MM.1S (cell line): ENCODE measurements at places on chromosomes 13 and 19.

GRCh38 chr13:71634602-71635443 is 232.2 kb downstream of the DACH1 start:
- H3K27ac ChIP-seq, result no peak overlapping the region

DNA sequence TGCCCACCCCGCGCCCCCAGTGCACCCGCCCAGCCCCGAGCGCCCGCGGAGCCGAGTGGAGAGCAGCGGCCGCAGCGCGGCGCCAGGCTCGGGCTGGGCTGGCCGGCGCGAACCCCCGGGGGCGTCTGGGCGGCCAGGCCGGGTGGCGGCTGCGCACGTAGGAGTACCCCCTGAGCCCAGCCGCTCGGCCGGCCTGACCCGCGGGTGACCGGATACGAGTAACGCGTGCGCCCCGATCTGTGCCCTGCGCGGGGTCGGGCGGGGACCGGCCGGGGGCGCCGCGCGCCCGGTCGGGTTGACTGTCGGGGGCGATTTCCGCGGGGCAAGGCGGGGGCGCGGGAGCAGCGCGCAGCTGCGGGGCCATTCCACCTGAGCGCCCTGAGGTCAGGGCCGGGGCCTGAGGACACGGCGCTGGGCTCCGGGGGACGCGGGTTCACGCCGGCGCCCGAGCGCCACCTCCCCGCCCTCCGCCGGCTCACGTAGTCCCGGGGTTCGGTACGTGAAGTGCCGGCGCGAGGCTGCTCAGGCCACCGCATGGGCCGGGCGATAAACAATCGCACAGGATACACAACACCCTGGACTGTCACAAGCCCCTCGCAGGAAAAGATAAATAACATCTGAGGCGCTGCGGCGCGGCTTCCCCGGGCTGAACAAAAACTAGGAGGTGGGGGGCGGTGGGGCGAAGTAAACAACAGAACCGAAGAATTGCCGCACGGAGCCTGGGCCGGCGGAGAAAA is 37.6 kb upstream of the FLT1 start:
- no peaks in the 10 kb centered on the region for H3K27me3 ChIP-seq
- H3K27ac ChIP-seq, result no peak overlapping the region
- no peaks in the 10 kb centered on the region for H3K4me1 ChIP-seq
- H3K36me3 ChIP-seq, result no peaks in the 10 kb centered on the region
- no peak for DNase-seq
- no peak overlapping the region for H3K4me3 ChIP-seq

- H3K27me3 ChIP-seq, result no peaks in the 10 kb centered on the region
- DNase-seq, result no peak
- no peak overlapping the region for H3K4me3 ChIP-seq
These were observed 26.1 kb downstream of the GAS6 start for GRCh38 chr13:113837560-113838355.

GRCh38 chr19:27759896-27760295 is 1453.1 kb downstream of the UQCRFS1 start:
- no peaks in the 10 kb centered on the region for H3K27me3 ChIP-seq
- DNase-seq, result no peak
- H3K27ac ChIP-seq, result no peak overlapping the region
- H3K4me1 ChIP-seq, result peaks cover 18% of the 10 kb centered on the region; the same call in 1 of the 2 replicates
- no peaks in the 10 kb centered on the region for H3K36me3 ChIP-seq

DNA sequence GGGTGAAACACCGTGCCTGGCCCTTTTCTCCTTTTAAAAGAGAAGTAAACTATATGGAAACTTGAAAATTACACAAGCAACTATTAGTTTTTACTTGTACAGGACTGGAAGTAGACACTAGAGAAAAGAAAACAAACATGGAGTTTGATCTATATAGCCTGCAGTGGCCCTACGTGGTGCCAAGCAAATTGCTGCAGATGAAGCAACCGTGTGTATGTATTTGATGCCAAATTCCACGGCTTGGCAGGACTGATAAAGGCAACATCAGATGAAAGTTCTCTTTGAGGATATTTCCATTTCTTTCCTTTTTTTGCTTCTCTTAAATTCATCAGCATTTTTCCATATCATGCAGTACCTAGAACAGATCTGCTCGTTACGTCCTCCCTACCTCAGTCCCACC is 49.8 kb downstream of the ATP8A2 start:
- H3K36me3 ChIP-seq, result no peaks in the 10 kb centered on the region
- no peak overlapping the region for H3K4me3 ChIP-seq
- no peak for DNase-seq
- H3K27me3 ChIP-seq, result no peaks in the 10 kb centered on the region
